Cardiac septum (tissue), 1 donor: ENCODE measurements at places on chromosomes 5 and 9.

GRCh38 chr5:128579093-128579492, 41.0 kb upstream of the FBN2 start:
- no peak for DNase-seq

DNA sequence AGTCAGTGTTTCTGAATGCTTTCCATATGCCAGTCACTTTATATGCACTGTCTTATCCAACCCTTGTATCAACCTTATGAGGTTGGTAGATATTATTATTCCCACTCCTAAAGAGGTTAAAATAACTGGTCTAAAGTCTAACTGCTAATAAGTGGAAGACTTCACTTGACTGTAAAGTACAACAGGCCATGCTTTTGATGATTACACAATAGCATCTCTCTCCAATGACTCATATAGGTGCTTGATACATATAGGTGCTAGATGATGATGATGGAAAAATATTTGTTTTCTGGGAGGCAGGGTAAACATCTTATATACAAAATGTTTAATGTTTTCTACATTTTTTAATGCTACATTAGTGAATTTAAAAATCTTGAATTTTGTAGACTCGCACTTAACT, 75.9 kb upstream of the NR3C1 start:
- DNase-seq, result no peak

DNA sequence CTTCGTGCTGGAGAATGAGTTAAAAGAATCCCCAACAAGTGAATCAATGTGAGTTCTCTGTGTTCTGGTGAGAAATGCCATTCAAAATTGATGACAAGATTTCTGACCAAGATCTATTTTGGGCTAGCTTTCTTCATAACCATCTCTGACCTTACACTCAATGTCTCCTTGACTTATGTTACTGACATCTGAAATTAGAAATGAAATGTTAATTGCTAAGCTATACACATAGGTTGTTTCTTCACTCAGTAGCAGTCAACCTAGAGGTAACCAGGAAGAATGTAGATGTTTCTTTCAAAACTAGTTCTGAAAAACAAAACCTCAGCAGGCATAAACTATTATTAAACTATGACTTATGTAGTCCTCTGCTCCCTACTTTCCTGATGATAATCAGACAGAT, 2220.7 kb upstream of the C9orf72 start:
- no peak for DNase-seq

DNA sequence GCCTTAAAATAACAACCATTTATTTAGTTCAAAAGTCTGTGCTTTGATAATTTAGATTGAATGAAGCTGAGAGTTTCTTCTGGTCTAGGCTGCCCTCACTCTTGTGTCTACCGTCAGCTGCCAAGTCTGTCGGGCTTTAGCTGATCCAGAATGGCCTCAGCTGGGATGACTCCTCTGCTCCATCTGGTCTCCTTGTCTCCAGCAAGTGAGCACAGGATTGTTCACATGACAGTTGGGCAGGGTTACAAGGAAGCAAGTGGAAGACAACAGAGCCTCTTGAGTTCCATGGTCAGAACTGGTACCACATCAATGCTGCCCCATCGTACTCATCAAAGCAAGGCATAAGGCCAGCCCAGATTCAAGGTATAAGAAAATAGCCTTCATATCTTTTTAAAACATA, 9.0 kb downstream of the HTR1A start:
- DNase-seq, result no peak

DNA sequence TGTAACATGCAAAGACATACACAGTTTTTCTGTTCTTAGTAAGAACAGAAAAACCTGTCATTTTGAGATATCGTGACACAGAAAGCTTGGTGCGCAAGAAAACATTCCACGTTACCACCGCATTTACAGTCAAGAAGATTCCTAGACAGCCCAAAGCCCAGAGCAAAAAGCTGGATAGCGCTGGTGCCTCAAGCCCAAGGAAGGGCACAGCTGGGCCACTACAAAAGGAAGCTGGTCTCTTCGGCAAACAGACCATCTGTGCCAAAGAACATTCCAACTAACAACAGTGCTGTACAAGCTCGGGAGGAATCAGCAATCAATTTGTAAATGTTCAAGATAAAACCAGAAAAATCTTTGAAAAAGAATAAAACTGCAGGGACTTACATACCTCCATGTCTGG, 31.0 kb downstream of the PSMB7 start:
- no peak for DNase-seq

DNA sequence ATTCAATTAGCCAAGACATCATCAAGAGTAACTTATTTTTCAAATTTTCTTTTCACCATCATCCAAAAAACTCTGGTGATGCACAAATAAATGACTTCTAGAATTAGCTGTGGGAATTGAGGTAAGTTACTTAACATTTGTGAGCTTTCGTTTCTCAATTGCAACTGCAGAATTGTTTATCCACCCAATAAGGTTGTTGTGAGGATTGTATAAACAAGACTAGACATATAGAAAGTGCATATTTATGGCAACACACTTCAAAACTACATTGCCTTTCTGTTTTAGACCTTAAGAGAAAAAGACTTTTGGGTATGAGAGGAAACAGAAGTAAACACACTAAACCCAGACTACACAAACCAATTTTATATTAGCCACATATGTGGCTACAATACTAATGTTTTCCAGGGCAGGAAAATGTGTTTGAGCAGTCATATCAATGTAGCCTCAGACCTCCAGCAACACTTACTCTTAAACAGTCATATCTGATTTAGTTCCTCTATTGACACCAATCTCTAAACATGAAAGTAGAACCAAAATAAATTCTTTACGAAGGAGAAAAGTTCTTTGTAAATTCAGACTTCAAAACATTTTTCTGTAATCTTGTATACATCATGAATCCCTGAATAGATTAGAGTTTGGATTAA, 488.0 kb upstream of the CYLC2 start:
- no peak for DNase-seq

GRCh38 chr9:93486268-93486667, 32.9 kb upstream of the FAM120AOS start:
- no peak for DNase-seq

DNA sequence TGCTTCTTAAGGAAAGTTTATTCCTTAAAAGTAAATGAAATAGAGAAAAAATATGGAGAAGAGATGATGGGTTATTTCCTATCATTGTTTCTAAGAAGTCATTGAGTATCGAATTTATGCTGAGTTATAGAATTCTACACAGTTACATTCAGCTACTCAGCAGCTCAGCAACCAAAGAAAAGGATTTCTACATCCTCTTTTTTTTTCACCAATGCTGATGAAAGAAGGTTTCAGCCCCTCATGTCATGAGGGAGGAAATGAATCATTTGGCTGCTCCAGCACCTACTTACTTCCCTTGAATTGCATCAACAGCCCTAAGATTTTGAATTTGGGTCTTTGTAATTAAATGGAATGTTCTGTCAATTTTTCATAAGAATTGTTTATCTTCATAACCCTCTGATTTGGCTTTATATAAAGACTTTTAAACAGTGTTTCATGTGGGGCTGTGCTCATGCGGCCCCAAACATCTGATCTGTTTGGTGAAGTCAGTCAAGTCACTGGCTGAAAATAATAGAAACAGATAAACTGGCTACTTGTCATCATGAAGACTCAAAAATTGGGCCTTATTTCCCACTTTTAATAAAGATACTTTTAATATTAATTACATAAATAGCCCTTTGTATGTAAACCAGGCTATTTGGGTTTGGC, 18.5 kb upstream of the SNX2 start:
- peak; percentile 51 for DNase-seq

- no peak for DNase-seq
Observed at GRCh38 chr5:136242136-136242535, 49.2 kb upstream of the SMIM32 start.

DNA sequence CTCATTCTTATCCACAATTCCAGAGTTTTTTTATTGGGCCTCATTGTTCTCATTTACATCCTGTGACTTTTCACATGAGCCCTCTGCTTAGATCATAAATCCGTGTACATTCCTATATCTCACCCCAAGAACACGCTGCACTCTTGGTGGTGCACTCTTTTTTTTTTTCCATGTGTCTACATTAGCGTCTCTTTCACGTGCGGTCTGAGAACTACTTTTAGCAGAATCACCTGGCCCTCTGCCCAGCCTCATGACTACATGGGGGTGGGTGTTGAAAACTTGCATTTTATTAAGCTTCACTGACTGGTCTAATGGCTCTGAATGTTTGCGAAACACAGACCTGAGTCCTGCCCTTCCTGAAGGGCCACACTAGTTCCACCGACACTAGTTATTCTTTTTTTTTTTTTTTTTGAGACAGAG, 18.6 kb downstream of the C9orf57 start:
- no peak for DNase-seq

DNA sequence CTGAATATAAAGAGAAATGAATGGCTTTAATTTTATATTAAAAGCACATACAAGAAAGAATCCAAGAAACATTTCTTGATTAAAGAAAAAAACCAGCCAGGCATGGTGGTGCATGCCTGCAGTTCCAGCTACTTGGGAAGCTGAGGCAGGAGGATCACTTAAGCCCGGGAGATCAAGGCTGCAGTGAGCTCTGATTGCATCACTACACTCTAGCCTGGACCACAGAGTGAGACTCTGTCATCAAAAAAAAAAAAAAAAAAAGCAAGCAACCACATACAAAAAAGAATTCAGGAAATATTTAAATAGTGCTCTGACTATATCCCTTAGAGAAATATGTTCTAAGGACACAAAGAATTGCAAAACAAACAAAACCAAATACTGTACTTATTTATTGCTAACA, 2.5 kb upstream of the PLAC8L1 start:
- no peak for DNase-seq

- DNase-seq, result no peak
Observed at GRCh38 chr9:72864327-72864726, 88.5 kb downstream of the ALDH1A1 start.

DNA sequence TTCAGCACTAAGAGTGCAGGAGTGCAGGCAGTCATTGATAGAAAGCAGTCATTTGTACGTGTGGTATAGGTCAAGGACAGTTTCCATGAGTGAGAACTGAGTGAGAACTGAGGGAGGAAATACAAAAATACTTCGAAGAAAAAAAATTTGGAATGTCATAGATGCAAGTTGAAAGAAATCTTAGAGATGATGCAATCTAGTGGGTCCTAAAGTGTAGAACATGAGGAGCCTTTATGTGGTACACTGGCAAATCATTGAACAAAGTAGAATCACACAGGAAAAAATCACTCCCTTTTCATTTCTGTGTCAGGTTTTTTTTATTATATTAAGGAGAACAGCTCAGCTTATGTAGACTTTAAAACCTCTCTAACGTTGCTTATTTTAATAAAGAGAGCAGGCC, 26.4 kb upstream of the SLC1A1 start:
- DNase-seq, result no peak

DNA sequence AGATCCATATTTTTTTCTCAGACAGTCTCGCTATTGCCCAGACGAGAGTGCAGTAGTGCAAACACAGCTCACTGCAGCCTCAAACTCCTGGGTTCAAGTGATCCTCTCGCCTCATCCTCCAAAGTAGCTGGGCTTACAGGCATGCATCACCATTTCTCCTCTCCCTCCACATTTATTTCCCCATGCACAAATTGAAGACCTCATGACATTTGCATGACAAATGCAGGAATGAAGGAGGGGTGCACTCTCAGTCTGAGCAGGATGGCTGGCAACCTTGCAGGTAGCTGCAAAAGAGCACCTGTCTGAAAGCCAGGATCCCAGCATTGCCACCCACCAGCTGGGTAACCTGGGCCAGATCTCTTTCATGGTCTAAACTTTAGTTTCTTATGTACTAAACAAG, 111.2 kb downstream of the SH3TC2 start:
- DNase-seq, result no peak

- DNase-seq, result no peak
Observed at GRCh38 chr5:38039091-38039490, 199.2 kb upstream of the GDNF start.

- DNase-seq, result no peak
Observed at GRCh38 chr9:76181020-76181641, 213.1 kb downstream of the RFK start.

GRCh38 chr9:124854822-124855221, 1.6 kb downstream of the WDR38 start:
- no peak for DNase-seq

GRCh38 chr9:92392690-92393089, 11.7 kb downstream of the OGN start:
- no peak for DNase-seq

DNA sequence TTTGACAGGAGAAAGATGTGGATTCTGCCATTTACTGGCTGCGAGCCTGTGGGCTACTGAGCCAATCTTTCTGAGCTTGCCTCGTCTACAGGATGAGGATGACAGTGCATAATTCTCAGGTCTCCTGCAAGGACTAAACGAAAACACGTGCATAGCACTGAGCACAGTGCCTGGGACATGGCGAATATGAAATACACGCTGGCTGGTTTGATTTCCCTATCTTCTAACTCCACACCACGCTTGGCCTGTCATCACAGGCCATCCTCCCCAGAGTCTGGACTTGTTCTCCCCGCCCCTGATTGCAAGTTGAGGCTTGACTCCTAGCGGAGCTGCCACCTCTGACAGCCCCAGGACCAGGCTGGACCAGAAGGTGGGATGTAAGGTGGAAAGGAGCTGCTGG, 37.9 kb downstream of the ARPC5L start:
- DNase-seq, result no peak

DNA sequence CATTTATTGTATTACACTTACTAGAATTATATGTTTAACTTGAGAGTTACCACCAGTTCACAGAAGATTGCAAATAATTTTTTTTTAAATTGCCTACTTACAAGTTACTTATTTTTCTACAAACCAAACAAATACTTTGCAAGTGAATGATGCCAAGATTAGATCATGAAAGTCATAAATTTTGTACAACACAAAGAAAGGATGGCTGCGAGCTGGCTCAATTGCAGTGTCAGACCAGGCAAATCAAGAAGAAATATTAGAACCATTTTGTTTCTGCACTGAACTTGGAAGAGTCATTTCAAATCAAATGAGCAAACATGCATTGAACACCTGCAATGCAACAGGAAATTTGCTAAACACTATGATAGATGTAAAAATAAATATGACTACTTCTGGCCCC, 97.3 kb downstream of the PLCXD3 start:
- no peak for DNase-seq

- DNase-seq, result no peak
Observed at GRCh38 chr5:2936413-2936812, 184.9 kb upstream of the IRX2 start.

GRCh38 chr5:176162198-176162597, 76.0 kb upstream of the SIMC1 start:
- DNase-seq, result no peak

- DNase-seq, result no peak
Observed at GRCh38 chr9:18477121-18477660, 3.2 kb downstream of the ADAMTSL1 start.

DNA sequence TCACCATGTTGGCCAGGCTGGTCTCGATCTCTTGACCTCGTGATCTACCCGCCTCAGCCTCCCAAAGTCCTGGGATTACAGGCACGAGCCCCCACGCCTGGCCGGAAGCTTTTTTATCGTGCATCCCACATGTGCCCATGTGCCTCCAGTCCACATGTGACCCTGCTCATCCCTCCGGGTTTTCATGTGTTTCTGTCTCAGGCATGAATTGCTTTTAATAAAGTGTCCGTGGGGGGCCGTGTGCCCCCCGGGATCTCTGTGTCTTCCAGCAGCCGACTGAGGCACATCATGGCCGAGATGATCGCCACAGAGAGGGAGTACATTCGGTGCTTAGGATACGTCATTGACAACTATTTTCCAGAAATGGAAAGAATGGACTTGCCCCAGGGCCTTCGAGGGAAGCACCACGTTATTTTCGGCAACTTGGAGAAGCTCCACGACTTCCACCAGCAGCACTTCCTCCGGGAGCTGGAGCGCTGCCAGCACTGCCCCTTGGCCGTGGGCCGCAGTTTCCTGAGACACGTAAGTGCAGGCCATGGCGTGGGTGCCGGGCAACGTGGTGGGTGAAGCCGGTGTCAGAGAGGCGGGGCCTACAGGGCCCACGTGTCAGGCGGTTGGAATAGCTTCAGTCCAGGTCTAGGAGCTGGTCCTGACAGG, 22.1 kb upstream of the LRRC14B start:
- DNase-seq, result peak; percentile 80
